ENCODE measurements at places on chromosomes 1 and 21.

DNA sequence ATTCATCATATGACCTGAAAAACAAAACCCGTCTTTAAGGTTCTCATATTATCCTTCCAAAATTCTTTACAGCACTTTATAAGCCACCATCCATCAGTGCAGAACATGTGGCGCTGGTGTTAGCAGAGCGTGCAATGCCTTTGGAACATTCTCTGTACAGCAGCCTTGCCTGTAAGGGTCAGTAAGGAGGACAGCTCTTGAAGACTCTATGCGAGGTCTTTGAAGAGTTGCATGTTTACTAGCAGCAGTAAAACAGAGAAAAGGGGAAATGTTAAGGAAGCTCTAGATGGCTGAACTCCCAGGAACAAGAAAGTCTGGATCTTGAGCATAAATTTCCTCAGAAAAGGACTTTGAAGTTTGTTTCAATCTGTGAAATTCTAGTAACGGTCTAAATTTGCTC lies 365.6 kb downstream of the DUSP10 start:
- no peak for DNase-seq

- no peak for DNase-seq
Measured at GRCh38 chr1:220271706-220272046, 577 bp downstream of the RAB3GAP2 start.

- no peak for DNase-seq
Measured at GRCh38 chr1:38125837-38126520, 79.4 kb upstream of the POU3F1 start.

DNA sequence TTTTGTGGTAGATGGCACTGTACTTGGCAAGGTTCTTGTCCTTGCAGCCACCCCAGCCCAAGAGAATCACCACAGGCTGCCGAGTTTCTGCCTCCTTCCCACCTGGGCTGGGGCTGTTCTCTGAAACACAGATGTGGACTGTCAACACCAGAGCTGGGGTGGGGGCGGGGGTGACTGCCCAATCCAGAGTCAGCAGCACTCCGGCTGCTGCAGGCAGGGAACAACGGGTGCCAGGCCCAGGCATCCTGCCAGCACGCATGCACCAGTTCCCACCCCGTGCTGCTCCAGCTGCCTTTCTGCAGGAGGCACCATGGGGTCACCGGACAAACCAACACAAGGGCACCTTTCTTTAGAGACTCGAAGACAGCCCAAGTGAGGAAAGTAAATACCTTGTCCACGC lies 14.1 kb downstream of the TMEM53 start:
- DNase-seq, result no peak

DNA sequence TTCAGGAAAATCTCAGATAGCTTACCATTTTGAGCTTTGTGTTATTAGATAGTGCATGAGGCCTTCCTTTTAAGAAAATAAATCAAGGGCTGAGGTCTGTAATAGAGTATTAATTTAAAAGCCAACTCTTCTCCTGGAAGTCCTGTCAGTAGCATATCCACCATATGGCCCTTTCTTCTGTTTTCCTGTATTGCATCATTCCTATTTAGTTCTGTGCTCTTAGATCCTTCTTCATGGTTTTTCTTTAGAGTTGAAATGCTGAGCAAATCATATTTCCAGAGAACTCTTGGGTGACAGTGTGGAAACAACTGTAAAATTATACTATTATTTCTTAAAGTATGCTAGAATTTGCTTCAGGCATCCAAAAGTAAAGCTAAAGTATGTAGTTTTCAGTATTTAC lies 91.7 kb downstream of the TTC3 start:
- DNase-seq, result no peak

GRCh38 chr1:101174722-101175121 lies 62.1 kb upstream of the S1PR1 start:
- no peak for DNase-seq

GRCh38 chr1:72439036-72439435 lies 156.7 kb upstream of the NEGR1 start:
- DNase-seq, result no peak

DNA sequence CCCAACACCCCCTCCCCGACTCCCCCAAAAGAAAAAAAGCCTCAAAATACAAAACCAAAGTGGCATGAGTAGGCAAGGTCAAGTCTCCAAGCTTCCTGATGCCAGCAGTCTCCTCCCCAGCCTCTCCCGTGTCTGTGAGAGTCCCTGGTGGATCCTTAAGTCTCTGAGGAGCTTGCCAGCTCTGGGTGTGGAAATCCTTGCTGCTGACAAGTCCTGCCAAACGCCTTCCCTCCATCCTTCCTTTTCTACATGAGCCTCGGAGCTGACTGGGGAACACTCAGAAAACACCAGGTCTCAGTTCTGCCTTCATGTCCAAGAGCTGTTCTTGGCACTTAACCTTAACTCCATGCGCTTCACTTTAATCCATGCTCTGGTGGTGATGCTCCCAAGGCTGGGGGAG lies 3.7 kb upstream of the ETV3L start:
- DNase-seq, result no peak

DNA sequence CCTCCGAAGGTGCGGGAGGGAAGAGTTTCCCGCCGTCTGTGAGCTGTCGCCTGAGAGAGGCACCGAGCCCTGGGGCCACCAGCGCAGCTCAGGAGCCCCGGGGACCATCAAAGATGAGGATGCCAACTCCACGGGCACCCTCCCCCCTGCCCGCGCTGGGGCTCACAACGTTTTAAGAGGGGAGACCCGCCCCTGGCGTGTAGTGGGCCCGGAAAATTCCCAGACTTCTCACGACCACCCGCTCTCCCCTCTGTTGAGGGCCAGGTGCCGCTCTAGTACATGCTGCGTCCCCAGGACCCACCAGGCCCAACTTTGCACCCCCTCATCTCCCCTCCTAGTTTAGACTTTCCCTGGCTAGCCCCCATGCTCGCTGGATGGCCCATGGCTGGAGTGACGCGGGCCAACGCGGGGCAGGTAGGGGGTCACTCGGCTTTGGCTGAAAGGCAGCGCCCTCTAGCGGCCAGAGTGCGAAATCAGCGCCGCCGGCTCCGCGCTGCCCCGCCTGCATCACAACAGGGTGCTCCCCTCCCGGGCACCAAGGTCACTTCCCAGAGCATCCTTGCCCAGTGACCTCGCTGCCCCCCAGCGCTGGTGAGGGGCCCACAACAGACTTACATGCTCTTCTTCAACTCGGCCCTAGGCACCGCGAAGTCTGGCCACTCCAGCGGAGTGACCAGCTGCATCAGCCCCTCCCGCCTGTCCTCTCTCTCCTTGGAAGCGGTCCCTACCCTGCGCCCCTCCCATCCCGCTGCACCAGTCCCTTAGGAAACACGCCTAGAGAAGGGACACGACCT lies 1.8 kb downstream of the CD160 start:
- peak; percentile 86 for DNase-seq

DNA sequence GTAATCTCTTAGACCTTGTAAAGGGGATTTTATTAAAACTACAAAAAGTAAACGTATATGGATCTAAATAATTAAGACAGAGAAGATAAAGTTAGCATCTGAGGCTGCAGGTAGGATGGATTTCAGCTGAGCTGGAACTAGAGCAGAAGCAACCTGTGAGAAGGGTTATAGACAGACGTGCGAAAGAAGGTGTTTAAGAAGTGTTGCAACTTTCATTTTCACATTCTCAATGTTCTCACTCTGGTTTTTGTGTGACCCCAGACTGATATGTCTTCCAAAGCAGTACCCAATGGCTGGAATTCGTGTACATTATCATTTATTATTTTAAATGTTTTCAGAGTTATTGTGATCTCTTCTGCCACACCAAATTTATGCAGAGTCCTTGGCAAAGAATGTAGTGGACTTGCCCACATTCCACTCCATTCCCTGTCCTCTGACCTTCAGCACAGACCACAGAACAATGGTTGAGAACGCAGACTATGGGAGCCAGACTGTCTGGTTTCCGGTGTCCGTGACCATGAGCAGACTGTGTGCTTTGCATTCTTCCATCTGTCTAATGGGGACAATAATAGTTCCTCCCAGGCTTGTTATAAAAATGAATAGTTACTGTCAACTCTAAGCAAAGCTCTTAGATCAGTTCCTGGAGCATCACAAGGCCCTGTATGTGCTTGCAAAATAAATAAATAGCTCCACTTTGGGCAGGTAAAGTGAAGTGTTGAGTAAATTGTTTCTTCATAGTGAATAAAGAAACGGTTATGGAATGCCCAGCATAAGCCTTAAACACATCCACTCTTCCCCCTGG lies 140.6 kb upstream of the SAMSN1 start:
- DNase-seq, result no peak

DNA sequence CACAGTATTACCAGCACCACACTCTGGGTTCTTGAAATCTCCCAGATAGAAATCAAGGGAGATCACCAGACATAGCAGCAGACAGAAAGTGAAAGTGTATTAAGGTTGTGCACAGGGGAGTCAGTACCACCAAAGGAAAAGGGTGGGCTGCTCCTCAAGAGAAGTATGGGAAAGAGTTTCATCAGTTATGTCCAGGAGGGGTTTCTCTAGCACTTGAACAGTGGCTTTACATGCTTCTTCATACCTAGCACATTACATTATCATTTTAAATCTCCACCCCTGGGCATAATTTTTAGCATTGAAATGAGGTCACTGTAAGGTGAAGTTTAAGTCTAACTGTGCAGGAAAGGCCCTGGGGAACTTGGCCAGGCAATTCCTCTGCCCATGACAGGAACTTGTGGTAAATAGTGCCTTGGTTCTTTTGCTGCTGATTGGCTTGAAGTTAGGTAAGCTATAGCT lies 601.0 kb downstream of the NUF2 start:
- no peak for DNase-seq

DNA sequence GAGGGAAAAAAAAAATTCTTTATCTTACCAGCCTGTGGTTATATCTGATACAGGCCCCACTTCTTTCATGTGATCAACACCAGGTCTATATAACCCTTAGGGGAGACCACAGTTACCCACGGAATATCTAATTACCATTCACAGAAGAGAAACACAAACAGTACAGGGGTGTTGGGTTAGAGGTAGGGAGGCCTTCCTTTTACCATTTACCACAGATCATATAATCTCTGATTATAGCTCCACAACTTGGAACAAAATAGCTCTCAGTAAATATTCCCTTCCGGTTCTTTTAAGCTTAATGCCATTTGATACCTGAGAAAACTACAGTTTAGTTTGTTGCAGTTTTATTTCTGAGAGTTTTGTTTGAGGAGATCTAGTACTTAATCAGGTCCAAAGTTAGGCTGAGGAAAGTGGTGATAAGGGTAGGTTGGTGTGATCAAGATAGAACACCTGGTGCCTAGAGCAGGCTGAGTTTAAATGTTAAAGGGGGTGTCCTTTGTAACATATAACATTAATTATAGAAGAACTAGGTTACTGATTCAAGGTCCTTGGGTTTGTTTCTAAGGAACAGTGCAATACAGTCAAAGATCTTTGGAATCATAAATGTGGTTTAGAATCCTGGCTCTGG lies 14.1 kb downstream of the EPB41 start:
- DNase-seq, result no peak

DNA sequence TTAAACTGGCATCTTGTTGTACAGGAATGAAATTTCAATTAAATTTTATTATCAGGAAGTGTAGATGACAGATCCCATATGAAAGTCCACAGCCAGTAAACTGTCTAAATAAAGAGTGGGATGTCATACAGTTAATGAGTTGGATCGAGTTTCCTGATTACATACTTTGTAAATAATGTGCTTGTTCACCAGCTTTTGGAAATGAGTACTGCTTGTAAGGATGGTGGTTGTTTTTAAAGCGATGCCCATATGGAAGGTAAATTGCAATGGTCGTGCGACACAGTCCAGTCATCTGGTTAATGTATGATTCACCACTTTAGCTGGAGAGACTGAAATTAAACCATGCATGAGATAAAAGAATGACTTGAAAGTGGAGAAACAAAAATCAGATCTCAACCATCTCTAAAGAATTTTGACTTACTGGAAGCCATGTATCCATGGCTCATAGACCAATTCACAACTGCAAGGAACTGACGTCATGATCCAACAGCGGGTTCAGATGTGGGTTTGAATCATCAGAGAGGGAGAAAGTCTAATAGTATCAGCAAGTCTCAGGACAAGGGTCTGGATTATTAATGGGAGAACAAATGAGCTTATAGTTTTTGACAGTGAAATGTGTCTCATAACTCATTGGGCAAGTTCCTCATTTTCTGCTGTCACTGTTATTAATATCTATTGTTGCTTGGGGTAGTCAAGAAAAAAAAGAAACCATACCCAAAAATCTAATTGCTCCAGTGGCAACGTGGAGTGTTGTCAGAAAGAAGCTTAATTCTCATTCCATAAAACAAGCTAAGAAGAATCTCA lies 49.0 kb downstream of the MAP10 start:
- DNase-seq, result no peak

DNA sequence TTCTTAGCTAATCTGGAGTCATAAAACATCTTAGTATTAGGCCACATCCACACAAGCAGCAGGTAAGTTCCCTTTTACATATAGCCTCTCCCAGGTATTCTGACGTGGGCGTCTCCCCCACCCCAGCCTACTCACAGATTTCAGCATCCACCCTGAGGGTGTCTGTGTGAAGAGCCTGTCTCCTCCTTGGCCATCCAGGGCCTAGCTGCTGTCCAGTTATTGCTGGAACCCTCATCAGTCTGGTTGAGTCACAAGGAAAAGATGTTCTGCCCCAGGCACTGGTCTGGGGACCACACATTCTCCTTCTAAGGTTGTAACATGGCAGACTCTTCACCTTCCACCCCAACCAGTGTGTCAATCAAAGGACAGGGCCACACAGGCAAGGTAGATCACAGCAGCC lies 57.6 kb downstream of the ETS2 start:
- no peak for DNase-seq

GRCh38 chr1:30654188-30654587 lies 69.2 kb downstream of the MATN1 start:
- no peak for DNase-seq

GRCh38 chr1:155882235-155882634 lies 22.9 kb downstream of the SYT11 start:
- DNase-seq, result no peak

DNA sequence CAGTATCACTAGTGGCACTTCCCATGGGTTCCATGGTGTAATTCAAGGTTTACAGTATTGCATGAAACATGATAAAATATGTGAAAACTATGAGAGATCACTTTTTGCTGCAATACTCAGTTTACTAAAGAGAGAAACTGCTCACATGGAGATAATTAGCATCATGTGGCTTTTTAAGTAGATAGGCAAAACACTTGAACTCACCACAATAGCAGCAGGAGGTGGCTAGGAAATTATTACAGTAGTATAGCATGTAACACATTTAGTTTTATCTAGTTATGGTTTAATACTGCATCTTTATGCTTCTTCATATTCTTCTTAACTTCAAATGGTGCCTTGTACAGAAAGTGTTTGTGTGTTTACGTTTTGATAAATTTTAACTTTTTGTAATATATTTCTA lies 698.5 kb upstream of the BRINP3 start:
- DNase-seq, result no peak

GRCh38 chr1:63012339-63012738 lies 228.4 kb downstream of the ATG4C start:
- DNase-seq, result no peak

Measured in activated T-cell treated with anti-CD3 and anti-CD28 coated beads, Interleukin-2, amount 50 U/mL, for 48 hours (primary cell).